ENCODE measurements at places on chromosomes 7 and 10.
A peak's percentile ranks its signal among the peaks of the same experiment; 100 is the strongest.

DNA sequence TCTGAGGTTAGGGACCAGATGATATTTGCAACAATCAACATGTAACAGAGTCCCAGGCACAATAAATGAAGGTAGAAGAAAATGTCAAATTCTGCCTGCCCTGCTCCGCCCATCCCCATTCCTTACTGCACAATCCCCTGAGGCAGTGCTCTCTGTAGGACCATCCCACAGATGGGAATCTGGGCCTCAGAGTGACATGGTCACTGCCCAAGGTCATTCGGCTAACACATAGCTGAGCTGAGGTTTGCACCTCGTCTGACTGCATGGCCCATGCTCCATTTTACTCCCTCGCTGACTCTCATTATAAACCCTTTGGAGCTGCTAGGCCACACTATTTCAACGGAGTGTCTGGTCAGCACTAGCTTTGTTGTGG, 1.2 kb downstream of the HOGA1 start:
- DNase-seq = no peak

DNA sequence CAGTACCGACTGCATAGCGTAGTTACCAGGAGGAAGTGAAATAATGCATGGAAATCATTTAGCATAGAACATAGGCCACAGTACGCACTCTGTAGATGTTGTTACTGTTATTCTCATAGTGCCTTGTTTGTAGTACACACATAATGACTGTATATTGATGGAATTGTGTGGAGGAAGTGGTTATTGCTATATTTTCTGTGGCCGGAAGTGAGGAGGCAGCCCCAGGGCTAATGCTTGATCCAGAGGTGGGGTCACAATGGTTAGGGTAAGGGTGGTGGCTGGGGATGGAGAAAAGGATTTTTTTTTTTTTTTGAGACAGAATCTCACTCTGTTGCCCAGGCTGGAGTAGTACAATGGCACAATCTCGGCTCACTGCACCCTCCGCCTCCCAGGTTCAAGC, 4.5 kb upstream of the MGAM start:
- no peak for DNase-seq

DNA sequence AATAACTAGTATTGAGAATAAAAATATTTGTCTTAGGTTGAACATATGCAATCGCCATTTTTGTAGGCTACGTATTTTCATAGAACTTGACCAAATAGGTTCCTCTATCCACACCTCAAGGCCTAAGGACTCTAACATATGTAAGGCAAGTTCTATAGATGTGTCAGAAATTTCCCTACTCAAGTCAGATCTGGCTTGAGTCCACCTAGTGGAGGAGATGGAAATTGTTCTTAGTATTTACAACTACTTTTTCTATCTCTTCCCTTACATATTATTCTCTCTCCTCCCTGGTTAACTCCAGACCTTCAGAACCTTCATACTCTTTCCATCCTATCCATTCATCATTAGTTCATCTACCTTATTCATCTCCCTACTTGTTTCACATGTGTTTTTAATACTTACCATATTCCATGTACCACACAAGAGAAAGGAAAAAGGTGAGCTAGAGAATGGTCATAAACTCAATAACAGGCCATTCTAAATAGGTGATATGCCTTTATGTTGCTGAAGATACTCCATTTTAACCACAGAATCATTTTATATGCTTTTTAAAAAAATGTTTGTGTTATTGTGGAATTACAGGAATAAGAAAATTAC, 174.5 kb upstream of the HDAC9 start:
- no peak for DNase-seq

- DNase-seq = no peak
These were observed 49.8 kb downstream of the ZNF239 start for GRCh38 chr10:43524434-43525247.

DNA sequence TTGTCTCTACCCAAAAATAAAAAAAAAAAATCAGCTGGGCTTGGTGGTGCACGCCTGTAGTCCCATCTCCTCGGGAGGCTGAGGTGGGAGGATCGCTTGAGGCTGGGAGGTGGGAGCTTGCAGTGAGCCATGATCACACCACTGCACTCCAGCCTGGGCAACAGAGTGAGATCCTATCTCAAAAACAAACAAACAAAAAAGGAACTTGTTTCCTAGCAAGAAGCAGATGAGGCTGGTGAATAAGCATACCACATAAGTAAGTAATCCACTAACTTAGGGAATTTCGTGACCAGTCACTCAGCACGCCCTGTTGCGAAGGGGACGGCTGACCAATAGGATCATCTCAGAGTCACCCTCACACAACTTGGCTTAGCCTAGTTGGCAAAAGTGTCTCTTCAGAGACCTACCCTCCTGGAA, 64.6 kb downstream of the CUX1 start:
- DNase-seq = no peak

DNA sequence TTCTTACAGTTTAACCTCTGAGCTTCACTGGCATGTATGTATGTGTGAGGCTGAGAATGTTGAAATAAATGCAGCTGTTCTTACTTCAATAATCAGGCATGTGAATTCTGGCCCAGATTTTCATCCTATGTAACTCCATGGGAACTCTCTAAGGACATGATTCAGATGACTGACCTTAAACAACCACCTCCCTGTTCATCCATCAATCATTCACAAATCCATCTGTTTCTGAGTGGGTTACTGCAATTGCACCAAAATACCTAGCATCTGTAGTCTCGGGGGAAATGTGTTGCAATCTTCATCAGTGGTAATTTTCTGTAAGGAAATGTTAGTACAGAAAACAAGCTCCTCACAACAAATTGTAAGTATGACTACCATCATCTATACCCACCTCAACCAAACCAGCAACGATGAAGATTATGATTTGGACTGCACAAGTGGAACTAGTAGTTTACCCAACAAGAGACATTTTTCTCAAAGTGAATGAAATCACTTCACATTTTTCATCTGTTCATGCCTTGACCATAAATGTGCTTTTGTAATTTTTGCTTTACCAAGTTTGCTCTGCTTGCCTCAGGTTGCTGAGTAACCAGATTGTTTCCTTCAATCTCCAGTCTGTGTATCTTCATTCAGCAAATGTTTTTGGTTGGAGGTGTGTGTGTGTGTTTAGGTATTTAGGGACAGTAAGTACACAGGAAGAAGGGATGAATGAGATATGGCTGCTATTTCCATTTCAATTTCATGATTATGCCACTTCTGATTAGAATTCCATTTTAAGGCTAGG, 65.7 kb upstream of the FZD8 start:
- DNase-seq = no peak

- no peak for DNase-seq
These were observed 451 bp downstream of the SRRT start for GRCh38 chr7:100875356-100875751.

DNA sequence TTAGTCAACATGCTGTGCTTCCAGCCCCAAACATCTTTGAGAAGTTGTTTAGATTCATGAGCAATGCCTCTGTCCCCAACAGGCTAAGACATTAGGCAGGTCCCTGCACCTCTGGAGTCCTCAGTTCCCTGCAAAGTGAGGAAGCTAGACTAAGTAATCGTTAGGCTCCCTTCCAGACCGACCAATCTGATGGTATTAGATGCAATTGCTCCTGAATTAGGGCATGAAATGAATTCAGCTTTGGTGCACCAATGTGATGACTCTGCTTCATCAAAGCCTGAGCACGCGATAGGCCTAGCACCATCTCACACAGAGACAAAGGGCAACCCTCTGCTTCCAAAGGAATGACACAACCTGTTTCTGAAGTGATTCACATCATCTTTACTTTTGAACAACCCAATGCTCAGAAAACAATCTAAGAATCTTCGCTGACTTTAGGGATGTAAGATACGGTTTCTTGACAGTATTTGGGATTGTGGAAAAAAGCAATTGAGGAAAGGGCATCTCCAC, 723 bp upstream of the TES start:
- DNase-seq = no peak

DNA sequence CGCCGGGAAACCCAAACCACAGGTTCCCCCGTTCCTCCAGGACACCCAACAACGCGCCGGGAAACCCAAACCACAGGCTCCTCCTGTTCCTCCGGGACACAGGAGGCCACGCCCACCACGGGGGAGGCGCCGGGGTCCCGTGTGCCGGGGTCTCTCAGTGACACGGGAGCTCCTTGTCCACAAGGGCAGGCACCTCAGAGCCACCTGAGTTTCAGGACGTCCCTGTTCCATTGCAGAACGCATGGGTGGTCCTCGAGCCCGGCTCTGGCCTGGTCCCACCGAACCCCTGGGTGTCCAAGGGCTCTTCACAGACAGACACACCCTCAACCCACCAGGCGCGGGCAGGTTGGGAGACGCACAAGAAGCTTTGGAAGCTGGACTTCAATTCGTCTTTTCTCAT, 57.6 kb upstream of the ADGRA1 start:
- DNase-seq = no peak

- peak; percentile 35 for DNase-seq
These were observed at the start of gene SUN1 for GRCh38 chr7:832167-832967. SUN1 (plus strand) TSS chr7:832476; CDS start chr7:832525, 49 bp downstream.

- DNase-seq = no peak
These were observed 304.4 kb downstream of the HDAC9 start for GRCh38 chr7:18799899-18800298.

DNA sequence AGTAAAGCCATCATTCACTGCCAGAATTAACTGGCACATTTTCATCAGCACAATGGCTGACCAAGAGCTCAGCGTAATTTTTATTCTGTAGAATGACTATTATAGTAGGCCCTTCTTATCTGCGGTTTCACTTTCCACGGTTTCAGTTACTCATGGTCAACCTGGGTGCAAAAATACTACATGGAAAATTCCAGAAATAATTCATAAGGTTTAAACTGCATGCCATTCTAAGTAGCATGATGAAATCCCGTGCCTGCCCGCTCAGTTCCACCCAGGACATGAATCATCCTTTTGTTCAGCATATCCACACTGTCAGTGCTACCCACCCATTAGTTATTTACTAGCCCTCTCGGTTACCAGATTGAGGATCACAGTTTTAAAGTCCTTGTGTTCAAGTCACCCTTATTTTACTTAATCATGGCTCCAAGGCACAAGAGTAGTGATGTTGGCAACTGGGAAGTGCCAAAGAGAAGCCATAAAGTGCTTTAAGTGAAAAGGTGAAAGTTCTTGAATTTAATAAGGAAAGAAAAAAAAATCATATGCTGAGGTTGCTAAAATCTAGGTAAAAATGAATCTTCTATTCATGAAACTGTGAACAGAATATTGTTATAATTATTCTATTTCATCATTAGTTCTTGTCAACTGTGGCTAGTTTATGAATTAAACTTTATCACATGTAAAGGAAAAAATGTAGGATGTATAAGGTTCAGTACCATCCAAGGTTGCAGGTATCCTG, 204.9 kb downstream of the DOCK4 start:
- no peak for DNase-seq

DNA sequence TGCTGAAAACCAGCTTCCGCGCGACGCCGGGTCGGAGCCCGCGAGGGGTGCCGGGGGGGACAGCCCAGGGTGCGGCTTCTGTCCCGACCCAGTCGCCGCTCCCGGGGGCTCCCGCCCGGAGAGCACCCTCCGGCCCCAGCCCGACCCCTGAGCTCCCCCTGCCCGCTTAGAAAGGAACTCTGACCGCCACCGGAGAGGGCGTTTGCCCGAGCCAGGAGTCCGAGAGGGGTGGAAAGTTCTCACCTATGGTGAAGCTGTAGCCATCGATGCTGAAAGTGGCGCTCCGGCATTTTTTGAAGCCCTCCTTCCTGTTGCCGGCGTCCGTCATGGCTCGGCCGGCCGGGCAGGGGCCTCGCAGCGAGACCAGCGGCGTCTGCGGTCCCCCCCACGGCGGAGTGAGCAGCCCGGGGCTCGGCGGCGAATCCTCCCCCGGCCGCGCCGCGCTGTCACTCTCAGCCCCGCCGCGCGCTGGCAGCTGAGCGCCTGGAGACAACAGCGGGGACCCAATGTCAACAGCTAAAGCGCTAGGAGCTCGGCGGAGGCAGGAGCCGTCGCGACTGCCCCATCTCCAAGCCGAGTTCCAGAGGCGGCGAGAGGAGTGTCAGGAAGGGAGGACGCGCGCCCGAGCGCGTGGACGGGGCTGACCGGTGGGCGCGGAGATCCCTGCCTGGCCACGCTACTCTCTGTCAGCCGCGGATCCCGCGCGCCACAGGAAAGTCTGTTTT, 191.6 kb downstream of the LSM5 start:
- DNase-seq = no peak

DNA sequence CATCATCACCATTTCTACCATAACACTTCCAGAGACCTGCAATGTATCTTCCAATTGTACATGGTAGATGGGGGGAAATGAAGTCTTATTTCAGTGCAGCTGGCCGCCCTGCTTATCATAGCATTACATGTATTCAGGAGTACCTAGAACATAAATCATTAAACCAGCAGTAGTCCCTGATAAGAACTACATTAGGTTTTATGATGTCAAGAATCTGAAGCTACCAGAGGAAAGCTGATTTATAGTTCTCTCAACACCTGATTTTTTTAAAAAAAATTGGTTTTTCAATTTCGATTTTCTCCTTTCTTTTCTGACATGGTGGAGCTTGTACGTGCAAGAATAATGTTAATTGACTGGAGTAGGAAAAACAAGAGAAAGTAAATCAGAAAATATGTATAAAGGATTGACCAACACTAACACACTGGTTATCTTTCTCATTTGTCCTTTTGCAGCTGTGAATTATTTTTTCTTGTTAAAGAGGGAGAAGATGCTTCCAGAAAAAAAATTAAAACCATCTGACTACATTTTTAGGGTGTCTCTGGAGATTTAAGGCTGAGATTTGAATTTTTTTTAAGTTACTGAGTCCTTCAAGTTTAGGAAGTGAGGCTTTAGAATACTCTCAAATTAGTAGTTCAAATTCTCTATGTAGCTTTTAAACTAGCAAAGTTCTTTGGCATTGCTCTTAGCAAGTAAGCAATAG, 59.1 kb downstream of the CSTF2T start:
- no peak for DNase-seq

DNA sequence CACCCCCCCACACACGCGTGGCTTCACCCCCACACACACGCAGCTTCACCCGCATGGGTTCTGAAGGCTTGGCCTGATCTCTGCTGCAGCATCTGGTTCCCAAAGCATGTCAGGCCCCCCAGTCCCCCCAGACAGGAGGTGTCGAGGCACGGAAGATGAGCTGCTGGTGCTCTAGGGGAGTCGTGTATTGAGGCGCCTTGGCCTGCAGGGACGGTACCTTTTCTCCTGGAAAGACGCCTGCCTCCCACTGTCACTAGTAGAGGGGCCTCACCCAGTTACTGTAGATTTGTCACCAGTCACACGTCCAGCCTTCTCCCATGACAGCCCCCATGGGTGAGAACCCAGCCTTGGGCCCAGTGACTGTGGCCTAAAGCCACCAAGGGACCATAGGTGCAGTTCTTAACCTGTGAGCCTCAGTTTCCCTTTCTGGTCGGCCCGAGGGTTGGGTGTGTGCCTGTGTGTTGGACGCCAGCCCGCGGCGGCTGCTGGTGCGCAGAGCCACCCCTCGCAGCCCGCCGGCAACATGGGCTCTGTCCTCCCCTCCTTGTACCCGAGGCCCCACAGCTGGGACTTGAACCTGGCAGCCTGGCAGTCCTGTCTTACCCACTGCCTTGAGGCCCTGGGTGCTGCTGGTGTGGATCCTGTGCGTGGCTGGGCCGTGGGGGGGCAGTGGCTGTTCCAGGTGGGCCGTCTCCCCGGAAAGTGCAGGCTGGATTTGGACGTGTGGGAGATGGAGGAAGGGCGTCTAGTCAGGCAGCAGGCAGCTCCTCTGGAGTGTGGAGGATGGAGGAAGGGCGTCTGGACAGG, 81.7 kb downstream of the NKX6-2 start:
- no peak for DNase-seq

- no peak for DNase-seq
These were observed 96.2 kb downstream of the NPTX2 start for GRCh38 chr7:98713165-98713810.

All from T-helper 17 cell (primary cell).